Smooth muscle cell of bladder (primary cell): ENCODE measurements at places on chromosomes 6 and 20. TPM values are rescaled to one million over a fixed set of nuclear protein-coding genes. Genes with fewer than 3 reads are reported as not detected.

CD40 gene
- total RNA-seq, result 3.6 and 5.6 TPM in 2 replicates

MCHR2 gene
- not detected in 2 replicates for total RNA-seq

PCK1 gene
- total RNA-seq, result 0.14 TPM in 1 of 2 replicates, not detected in the other

ERVFRD-1 gene
- total RNA-seq, result not detected in 2 replicates

COL9A3 gene
- 0.57 and 0.74 TPM in 2 replicates for total RNA-seq

PRND gene
- 0.14 and 0.18 TPM in 2 replicates for total RNA-seq

RCAN2 gene
- total RNA-seq, result 3.7 and 4.2 TPM in 2 replicates

RAMACL gene
- 1.3 and 4.1 TPM in 2 replicates for total RNA-seq
